EL (cell line): ENCODE measurements at places on chromosomes 12 and 14.

DNA sequence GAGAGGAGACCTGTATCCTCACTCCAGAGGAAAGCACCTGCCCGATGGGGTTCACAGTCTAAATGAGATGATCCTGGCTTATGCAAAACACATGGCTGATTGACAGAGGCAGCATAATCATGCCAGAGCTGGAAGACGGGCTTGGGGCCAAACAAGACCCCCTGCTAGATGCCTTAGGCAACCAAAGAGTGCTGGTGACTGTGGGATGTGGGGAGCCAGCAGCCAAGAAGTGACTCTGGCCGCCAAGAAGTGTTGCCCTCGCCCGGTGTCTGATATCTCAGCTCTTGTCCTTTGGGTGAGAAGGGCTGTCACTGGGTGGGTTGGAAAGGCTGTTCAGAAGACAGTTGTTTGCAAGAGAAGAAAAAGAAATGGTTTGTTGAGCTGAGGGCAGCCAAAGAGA is 56.7 kb downstream of the PLEKHG3 start:
- DNase-seq = no peak

DNA sequence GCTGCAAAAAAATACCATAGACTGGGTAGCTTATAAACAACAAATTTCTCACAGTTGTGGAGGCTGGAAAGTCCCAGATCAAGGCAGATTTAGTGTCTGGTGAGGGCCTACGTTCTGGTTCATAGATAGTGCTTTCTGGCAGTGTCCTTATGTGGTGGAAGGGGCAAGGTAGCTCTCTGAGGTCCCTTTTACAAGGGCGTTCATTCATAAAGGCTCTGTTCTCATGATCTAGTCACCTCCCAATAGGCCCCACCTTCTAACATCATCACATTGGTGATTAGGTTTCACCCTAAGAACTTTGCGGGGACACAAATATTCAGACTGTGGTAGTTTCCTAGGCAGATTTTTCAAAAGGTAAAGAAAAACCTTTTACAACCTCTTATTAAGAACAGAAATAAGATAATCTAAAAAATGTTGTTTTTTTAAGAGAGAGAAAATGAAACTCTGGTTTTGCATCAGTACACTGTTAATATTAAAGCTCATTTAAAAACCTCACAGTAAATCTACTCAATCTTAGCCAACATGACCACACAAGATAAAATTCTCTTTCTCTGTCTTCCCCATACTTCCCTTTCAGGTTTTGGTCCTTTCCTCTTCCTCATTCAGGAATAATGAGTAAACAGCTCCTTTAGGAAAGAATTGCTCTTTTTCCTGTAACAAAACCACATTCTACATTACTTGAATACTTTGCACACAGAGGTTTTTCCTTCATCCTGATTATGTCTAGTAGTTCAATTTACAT is 117.5 kb downstream of the UNC79 start:
- DNase-seq = no peak

DNA sequence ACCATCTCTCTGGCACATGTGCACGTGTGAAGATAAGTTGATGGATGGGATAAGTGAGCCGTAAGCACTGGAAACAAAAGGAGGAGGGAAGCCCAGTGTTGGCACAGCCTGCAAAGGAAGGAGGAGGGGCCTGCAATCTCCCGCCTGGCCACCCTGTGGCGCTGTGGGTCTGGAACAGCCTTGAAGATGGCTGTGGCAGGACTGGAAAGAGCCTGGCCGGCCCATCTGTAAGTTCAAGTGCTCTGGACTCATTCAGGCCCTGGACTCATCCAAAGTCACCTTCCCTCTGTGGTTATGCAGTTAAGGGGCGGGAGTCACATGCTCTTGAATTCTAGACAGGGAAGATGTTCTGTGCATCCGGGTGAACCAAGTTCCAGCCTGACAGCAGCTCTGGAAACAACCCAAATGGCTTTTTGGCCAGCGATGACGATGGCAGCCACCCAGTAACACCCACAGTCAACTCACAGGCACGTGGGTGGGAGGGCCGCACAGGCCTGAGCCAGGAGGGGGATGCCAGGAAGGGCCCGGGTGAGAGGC is 50.4 kb downstream of the CHGA start:
- DNase-seq = peak; percentile 90

GRCh38 chr12:91326058-91327027 is 143.7 kb upstream of the DCN start:
- peak; percentile 69 for DNase-seq

- DNase-seq = no peak
Measured at GRCh38 chr14:39265806-39266524, 32.2 kb downstream of the MIA2 start.

- DNase-seq = no peak
Measured at GRCh38 chr14:99535908-99536778, 54.9 kb downstream of the CCNK start.

GRCh38 chr14:71242237-71242748 is 335.0 kb downstream of the PCNX1 start:
- peak; percentile 88 for DNase-seq

- peak; percentile 23 for DNase-seq
Measured at GRCh38 chr12:77855548-77855947, 24.9 kb downstream of the NAV3 start.

- DNase-seq = no peak
Measured at GRCh38 chr12:1970331-1970900, 33.8 kb downstream of the DCP1B start.

DNA sequence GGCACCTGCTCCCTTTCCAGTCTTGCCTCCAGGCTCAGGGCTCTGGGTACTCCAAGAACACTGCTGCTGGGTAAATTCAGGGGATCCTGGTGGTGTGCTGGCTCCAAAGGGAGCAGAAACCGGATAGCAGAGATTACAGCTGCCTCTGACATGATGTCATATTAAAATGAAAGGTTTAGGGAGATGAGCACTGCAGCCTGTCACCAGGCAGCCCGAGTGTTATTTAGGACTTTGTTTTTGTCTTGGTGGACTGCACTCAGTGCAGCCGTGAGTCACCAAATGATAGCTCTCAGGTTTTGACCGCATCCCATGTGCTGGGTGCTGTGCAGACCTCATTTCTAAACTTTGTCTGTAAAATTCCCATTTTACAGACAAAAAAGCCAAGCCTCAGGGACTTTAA is 266.0 kb upstream of the CRY1 start:
- peak; percentile 82 for DNase-seq

- DNase-seq = no peak
Measured at GRCh38 chr14:94349276-94349675, 26.1 kb upstream of the SERPINA6 start.

DNA sequence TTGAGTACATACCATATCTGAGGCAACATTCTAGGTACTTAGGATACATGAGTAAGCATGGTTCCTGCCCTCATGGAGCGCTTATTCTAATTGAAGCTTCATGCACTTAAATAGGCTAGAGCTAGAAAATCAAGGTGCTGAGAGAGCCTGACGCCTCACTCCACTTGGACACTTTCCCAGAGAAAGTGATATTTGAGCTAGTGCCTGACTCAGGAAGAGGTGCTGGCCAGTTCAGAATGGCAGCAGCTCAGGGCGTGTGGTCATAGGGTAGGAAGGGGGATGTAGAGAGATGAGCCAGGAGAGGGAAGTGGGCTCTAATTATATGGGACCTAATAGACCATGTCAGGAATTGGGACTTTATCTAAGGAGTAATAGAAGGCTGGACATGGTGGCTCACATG is 33.3 kb downstream of the TULP3 start:
- DNase-seq = peak; percentile 27

DNA sequence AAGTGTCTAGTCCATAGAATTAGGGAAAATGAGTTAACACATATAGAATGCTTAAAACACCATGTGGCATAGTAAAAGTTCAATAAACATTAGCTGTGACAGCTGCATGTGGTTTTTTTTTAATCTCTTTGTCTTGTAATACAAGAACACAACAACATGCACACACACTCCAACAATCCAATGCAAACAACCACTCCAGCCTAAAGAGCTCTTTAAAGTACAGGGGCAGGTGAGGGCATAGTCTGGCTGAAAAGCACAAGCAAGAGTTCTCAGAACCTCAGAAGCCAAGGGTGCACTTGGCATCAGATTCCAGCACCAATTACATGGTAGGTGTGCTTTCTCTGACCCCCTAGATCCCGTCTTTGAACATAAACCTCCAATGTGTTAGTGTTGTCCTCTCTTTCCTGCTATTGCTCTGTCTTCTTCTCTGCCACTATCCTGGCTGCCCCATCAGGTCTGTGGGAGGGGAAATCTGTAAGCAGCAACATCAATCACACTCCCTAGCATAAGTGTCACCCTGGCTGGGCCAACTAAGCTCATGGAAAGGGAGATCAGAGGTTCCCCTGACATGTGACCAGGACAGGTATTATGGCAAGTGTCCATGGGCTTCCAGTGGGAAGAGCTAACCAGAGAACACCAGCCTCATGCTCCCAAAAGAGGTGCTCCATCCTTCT is 91.0 kb downstream of the SLC8A3 start:
- DNase-seq = no peak

- no peak for DNase-seq
Measured at GRCh38 chr12:119222222-119222951, 43.7 kb downstream of the HSPB8 start.

DNA sequence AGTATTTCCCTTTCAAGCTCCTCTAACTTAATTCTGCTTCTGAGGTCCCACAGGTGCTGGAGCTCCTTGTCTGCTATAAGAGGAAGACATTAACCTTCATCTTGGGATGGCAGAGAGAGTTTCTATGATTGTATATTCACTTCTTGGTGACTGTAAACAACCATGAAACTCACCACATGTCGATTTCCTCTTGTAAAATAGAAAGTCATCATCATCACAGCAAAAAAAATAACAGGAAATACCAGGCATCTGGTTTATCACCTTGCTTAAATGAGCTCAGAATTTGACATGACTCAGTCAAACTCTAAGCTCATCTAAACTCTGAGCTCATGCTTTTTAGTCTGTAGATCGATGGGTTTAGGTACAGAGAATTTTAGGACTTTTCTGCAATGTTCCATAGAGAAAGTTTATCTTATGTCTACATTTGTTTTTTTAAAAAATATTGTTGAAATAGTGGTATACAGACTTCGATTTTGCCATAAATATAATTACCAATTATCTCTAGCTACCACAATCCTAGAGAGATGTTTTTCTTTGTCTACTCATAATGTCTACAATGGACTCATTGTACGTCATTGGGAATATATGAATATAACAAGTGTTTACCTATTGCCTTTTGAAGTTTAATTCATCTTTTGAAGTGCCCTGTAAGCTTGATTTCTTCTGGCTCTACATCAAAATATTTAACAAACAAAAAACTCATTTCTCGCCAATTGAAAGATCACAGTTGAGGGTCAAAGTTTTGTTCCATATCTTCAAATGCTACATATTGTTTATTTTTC is 58.4 kb downstream of the IGF1 start:
- DNase-seq = no peak

GRCh38 chr14:51357250-51357649 is 117.2 kb downstream of the TMX1 start:
- DNase-seq = no peak

DNA sequence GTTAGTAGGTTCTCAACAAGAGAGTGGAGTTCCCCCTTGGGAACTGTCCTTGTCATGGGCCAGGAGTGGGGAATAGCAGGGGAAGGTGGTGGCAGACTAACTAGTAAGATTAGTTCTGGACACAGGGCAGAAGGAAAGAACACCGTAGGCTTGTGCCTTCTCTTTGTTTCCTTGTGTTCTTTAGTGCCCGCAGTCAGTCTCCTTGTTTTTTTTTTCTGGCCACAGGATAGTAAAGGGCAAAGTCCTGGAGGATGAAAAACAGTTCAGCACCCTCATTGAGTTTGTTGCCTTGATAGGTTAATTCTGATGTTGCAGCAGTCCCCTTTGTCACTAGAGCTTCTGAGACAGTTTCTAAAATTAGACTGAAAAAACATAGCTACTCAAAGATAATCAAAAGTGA is 8.4 kb downstream of the PEX5 start:
- no peak for DNase-seq

- DNase-seq = no peak
Measured at GRCh38 chr12:104522985-104523722, 66.4 kb downstream of the CHST11 start.

DNA sequence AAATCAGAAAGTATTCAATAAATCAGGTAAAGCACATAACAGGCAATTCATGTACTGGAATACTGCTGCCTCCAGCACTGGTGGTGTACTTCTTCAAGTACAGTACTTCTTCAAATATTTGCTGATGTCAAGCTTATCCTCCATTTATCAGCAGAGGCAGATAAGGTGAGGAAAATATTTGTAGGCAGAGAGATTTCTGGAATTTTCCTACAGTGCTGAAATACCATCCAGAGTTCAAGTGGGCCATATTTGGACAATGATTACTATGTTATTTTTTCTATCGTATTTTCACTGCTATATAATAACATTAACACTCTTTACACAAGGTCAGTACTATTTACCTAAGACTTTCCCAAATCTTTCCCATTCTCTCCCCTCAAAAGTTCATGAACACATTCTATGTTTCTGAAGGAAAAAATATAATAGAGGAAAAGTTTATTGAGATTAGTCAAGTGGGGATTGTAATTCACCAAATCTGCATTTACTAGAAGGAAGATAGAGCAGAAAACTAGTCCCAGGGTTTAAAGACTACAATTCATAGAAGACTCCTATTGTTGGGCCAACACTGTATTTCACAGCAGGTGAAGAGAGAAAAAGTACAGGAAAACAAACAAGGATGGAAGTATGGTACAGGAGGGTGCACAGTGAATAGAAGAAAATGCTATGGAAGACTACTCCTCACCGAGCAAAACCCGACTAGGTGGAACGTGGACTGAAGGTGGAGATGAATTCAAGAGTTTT is 141.1 kb downstream of the PAWR start:
- no peak for DNase-seq

GRCh38 chr14:104955396-104955770 is 22.8 kb downstream of the AHNAK2 start:
- DNase-seq = no peak

- DNase-seq = no peak
Measured at GRCh38 chr14:72270147-72270727, 338.0 kb downstream of the RGS6 start.

- no peak for DNase-seq
Measured at GRCh38 chr12:122162976-122163375, 11.0 kb downstream of the IL31 start.

GRCh38 chr14:55942826-55943225 is 175.4 kb upstream of the PELI2 start:
- DNase-seq = no peak

DNA sequence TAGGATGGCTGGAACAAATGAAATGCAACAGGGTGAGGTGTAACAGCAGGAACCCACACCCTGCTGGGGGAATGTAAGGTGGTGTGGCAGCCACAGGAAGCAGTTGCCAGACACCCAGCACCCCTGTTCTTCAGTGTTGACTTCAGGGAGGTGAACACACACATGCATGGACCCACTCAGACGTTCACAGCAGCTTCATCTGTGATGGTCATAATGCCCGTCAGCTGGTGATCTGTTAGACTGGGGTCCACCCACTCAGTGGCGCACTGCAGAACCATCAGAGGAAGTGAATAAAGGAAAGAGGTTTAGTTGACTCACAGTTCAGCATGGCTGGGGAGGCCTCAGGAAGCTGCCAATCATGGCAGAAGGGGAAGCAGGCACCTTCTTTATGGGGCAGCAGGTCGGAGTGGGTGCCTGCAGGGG is 22.7 kb upstream of the TEX22 start:
- DNase-seq = no peak

DNA sequence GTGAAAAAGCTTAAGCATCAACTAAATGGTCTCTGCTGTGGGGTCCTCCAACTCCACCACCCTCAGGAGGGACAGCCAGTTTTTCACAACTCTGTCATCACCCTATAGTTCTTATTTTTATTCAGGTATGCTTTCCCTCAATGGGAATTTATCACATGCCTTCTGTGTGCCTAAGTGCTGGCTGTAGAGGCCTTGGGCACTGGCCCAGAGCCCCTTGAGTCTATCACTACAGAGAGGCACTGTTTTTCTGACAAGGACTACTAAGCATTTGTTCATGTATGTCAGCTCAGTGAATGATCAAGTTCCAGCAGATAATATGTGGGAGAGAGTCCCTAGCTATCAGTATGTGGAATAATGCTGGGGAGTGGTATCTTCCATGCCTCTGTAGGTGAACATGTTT is 463.9 kb downstream of the NPAS3 start:
- DNase-seq = no peak
